Epithelial cell of proximal tubule (primary cell): ENCODE measurements at places on chromosomes 1 and 21. TPM values are rescaled to one million over a fixed set of nuclear protein-coding genes. Genes with fewer than 3 reads are reported as not detected.
A peak's percentile ranks its signal among the peaks of the same experiment; 100 is the strongest.

DNA sequence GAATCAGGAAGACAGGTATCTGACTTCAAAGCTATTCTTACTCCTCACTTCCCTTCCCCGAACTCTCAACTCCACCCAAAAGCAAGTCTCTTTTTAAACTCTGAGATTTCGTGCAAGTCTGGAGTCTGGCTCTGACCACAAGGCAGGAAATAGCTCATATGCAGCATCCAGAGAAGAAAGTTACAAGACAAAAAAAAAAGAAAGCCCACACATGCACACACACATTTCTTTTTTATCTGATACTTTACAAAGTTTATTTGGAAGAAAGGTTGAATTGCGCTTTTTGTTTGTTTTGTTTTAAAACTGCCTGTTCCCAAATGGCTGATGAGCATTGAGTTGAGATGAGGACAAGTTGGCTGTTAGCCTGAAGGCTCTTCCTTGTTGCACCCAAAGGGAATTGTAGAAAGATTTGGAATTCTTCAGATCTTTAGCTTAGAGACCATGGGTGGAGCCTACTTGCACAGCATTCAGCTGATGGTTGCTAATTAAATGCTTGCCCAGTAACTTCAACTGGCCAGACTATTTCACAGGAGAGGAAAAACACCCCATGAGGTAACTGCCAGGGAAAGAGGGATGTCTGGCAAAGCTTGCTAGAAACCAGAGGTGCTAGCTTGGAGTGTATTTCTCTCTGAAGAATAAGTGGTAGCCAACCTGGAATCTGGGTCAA, 490.3 kb downstream of the TTLL7 start:
- no peak for DNase-seq

DNA sequence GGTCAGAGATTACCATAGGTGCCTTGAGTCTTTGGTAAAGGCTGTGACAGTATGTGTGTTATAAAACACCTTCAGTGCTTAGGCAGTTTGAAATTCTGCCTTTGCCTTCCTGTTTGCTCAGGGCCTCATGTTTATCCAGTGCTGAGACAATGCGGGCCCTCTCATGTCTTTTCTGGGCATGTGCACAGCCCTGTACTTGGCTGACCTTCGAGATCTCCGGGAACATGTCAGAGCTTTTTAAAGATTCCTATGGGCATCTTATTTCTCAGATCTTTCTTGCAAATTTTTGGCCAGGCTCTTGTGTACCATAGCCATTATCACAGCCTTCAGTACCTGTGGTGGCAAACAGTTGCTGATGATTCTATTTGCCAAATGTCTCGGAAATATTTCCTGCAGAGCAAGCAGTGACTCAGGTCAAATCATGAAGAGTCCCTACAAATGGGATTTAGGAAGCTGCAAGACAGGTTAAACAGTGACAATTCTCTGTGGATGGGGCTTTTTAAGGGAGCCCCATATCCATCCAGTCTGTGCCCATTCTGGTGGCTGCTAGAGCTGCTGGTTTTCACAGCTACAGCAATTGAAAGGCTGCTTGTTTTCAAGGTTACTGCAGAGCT, 42.1 kb downstream of the HOOK1 start:
- no peak for DNase-seq

- DNase-seq = no peak
Measured at GRCh38 chr1:23868557-23869016, 497 bp upstream of the FUCA1 start.

PDZK1IP1 gene
- total RNA-seq = 14.3 and 43.2 TPM in 2 replicates

- no peak for DNase-seq
Measured at GRCh38 chr1:87291107-87291506, 37.6 kb upstream of the LMO4 start.

FAM163A gene
- total RNA-seq = not detected in 2 replicates

DNA sequence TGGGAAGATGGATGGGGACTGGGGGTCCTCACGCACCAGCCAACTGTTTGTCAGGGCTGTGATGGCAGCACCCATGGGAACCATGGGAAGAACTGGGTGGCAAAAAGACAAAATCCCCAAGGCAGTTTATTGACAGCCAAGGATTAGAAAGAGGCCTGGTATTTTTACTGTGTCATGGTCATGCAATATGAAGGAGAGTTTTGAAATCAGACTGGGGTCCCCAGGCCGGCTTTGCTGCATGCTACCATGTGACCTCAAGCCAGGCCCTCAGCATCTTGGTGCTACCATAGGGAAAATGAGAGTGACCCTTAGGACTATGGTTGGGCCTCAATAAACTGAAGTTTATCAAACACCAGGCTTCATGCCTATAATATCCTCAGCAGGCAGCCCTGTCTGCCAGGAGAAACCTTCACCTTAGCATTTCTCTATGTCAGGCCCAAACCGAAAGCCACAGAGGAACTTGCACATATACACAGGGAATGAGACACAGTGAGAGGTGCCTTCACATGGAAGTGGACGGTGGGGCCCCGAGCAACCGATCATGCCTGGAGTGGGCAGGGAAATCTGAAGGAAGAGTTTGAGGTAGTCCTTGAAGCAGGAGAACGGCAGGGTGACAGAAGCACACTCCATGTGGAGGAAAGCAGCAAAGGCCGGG, 203.2 kb downstream of the HIVEP3 start:
- DNase-seq = no peak

DNA sequence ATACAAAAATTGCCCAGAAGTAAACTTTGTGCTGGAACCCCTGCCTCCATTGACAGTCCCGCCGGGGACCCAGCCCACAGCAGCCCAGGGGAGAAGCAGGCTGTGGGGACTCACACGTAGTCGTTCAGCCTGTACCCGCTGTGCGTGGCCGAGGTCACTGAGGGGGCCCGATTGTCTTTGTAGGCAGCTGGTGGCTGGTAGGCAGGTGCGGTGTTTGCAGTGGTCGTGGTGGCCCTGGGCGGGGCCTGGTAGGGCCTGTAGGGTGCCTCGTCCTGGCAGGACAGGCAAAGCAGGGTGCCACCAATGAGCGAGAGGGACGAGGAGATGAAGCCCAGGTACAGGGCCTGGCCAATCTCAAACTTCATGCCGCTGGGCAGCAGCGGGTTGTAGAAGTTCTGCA, 19.1 kb downstream of the CLDN14 start:
- no peak for DNase-seq

C1orf21 gene
- total RNA-seq = 2.3 and 4.0 TPM in 2 replicates

DNA sequence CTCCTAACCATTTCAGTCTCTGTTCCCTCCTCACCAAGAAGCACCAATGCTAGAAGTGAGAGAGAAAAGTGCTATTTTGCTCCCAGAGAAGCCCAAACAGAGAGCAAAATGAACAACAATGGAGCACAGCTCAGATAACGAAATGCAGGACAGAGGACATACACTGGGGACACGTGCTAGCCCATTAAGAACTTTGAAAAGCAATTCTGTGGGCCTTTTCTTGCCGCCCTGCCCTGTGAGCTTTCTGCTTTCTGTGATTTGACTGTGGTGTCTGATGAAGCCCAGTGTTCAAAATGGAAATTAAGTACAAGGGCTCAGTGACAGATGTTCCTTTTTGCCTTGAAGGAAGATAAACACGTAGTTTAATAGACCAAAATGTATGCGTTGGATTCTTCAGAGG, 130.8 kb downstream of the S1PR1 start:
- DNase-seq = no peak

- DNase-seq = peak; percentile 20
Measured at GRCh38 chr1:176896216-176896615, 268.3 kb downstream of the ASTN1 start.

FALEC gene
- not detected in 2 replicates for total RNA-seq

GRCh38 chr1:153363641-153364040, 6.0 kb downstream of the S100A9 start:
- DNase-seq = no peak

GRCh38 chr1:160098852-160099561, 588 bp upstream of the IGSF8 start:
- no peak for DNase-seq

C1orf185 gene
- total RNA-seq = not detected in 2 replicates

- no peak for DNase-seq
Measured at GRCh38 chr1:173328961-173329360, 121.8 kb upstream of the TNFSF4 start.

RIIAD1 gene
- not detected in 2 replicates for total RNA-seq

DNA sequence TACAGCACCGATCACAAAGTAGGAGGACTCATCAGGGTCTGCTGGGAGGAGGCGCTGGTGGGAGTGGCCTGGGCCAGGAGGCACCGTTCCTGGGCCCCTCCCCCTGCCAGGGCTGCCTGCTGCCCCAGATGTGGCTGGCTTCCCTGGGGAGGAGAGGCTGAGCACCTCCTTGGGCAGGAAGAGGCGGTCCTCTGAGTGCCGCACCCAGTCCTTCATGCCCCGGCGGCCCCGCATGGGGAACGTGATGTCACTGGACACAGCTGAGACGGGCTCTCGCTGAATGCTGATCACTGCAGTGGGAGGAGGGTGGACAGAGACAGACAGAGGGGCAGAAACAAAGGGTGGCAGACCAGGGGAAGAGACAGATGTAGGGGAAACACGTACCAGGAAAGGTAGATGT, 24.8 kb downstream of the ADGRB2 start:
- DNase-seq = no peak

- DNase-seq = peak; percentile 22
Measured at GRCh38 chr1:179973198-179974110, 18.8 kb downstream of the CEP350 start.

DNA sequence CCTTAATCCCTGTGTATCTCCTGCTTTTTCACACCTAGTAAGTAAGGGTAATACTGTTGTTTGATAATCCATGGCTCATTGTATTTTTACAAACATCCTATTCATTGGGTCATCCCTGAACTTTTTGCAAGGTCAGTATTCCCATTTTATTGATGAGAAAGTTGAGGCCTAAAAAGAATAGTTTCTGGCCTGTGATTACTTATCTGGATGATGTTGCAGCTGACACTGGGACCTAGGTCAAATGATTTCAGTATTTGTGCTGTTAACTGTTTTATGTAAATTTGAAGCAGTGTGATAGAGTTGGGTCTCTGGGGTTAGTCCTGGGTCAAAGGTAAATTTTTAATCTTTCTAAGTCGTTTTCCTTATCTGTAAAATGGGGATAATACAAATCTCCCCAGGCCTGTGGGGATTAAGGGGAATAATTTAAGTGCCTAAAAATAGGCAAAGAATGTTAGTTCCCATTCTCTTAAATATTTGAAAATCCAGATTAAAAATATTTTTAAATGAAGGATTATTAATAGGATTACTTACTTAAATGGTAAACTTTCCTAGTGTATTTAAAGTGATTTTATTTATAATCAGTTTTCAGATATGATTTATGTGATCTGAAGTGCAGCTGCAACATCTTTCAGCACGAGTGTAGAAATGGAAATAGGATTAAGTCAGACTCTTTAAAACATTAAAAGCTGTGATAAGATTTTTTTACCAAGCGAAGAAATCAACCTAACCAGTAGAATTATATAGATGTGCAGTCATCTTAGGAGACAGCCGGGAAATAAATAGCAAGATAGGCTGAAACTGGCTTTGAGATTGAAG, 4.3 kb downstream of the PPP2R5A start:
- DNase-seq = no peak

SPRR2G gene
- total RNA-seq = not detected in 2 replicates

DNA sequence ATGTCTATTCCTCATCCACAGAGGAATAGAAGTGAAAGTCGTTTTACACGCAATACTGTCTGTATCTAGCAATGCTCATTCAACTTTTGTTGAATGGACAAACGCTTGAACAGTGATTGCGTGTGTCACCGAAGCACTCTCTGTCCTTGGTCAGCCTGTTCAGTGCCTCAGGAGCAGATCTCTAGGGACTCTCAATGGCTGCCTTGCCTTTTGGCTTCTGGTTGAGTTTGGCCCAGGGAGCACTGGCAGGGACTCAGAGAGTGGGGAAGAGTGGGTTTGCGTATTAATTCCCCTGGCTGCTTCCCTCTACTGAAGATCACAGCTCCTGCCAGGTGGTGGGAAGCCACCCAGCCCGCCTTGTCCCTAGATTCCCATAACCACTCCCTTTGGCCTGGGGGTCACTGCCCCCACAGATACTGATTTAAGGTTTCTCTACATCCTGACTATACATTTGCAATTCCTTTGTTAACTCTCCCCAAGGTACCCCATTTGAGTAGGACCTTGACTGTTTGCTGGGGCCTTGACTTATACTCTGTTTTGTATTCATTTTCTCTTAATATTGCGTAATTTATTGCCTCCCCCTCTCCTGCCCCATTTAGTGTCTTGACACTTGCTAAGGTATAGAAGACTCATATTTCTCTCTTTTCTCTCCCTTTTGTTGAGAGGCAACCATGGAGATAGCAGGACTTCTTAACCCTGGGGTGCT, 61.7 kb upstream of the USP24 start:
- no peak for DNase-seq

LCE3D gene
- total RNA-seq = not detected in 2 replicates

ZNF678 gene
- total RNA-seq = 5.4 and 7.1 TPM in 2 replicates

GRCh38 chr1:187840557-187840956, 1011.8 kb downstream of the PLA2G4A start:
- no peak for DNase-seq

C8B gene
- total RNA-seq = not detected in 2 replicates

SYCP1 gene
- total RNA-seq = not detected in 2 replicates

ADORA3 gene
- not detected in 2 replicates for total RNA-seq

DNA sequence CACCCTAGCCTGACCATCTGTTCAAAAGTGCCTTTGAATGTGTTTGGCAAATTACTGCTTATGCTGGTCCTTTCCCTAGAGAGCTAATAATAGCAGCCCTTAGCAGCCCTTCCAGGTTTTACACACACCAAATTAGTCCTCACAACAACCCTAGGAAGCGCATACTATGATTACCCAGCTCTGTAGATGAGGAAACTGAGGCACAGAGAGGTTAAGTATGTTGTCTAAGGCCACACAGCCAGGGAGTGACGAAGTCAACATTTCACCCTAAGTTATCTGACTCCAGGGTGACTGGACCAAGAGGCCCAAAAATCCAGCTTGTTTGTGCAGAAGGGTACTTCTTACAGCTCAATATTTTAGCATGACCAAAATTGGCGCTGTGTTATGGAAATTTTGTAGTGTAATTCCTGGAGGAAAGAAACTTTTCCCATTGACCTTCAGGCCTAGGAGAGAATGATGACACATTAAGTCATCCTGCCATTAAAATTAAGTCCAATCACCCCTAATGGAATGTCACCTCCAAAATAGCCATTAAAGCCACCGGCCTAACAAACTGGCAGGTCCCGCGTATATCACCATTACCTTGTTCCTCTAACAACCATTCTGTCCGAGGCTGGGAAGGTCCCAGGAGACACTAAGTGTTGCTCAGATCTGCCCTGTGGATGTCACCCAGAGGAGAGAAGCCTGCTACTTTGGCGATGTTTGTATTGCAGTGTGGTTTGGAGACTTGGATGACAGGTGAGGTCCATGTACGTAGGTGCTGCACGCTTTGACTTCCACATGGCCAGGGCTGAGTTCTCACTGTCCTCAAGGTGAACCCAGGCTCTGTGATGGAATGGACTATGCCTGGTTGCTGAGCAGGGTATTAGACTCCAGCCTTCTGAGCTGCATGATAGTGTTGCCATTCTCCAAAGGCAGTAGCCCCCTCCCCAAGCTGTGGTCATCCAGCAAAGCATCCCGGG, 258.3 kb downstream of the TOMM20 start:
- DNase-seq = no peak

- DNase-seq = no peak
Measured at GRCh38 chr1:3614755-3615742, 3.7 kb upstream of the MEGF6 start.

AMY1A gene
- not detected in 2 replicates for total RNA-seq

GOLT1A gene
- total RNA-seq = 1.7 and 3.0 TPM in 2 replicates

NUDT4B gene
- total RNA-seq = 6.9 and 30.9 TPM in 2 replicates

GRCh38 chr1:193448682-193449461, 262.5 kb upstream of the B3GALT2 start:
- DNase-seq = no peak

PRAMEF1 gene
- total RNA-seq = not detected in 2 replicates
